HepG2 (cell line): ENCODE measurements at places on chromosomes 5 and 9.

DNA sequence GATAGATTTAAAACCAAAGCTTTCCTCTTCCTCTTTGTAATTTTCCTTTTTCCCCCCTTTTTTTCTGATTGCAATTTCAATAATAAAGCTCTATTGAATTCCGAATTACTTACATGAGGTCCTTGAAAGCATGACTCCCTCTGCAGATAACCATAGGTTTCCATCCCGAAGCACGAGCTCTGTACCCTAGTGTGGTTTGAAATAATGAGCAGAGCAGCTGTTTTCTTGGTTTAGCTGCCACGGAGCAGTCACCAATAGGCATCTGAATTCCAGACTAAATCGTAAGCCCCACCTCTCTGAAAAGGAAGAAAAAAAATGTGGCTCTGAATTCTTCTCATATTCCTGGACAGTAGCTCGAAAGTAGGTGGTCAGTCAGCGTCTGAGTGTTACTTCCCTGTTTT is 18.5 kb upstream of the GNE start:
- DNase-seq, result peak; percentile 6

- no peak for DNase-seq
Measured at GRCh38 chr5:61342071-61342501, 10.0 kb downstream of the ZSWIM6 start.

DNA sequence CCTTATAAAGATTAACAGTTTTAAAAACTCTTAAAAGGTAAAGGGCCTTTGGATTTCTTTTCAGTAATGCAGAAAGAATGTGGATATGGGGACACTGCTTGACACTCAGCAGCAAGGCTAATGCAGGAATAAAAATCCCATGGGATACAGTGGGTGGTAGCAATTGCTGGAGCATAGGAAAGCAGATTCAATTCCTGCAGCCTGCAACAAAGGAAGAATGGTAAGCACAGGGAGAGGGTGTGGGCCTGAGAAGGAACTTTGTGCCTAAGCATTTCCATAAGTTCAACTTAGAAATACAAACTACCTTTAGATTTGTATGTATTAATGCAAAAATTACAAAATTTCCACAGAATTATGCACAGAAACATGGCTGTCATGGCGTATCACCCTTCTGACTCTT is 65.8 kb upstream of the CDK5RAP2 start:
- DNase-seq, result no peak

GRCh38 chr9:98383758-98384157 is 128.3 kb upstream of the TBC1D2 start:
- no peak for DNase-seq

GRCh38 chr5:52107210-52107905 is 680.4 kb upstream of the ITGA1 start:
- no peak for DNase-seq

DNA sequence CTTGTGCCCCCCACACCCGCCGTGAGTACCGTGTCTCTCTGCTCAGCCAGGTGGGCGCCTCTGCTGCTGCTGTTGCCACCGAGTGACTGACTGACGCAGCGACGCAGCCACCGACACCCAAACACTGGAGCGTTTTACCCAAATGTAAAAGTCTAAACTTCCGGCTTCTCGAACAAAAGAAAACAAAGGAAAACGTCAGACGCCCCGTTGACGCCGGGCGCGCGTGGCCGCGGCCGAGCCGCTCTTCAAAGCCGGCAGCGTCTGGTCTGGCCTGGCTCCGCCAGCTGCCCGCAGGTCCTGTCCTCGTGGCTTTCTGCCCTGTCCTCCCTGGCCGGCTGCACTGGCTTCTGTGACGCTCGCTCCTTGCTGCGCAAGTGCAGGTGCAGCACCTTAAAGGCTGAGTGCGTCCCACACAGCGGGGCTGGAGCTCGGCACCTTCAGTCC is 41.4 kb upstream of the CLPTM1L start:
- DNase-seq, result no peak

- DNase-seq, result no peak
Measured at GRCh38 chr9:104921067-104921741, 6.8 kb downstream of the ABCA1 start.
